Stimulated activated naive B cell treated with anti-CD40 and anti-IgM and Interleukin-4, amounts not matched to agents 10 μg/mL and 1 μg/mL and 100 μg/mL, for 72 hours (primary cell): ENCODE measurements at places on chromosomes 3 and 15.
A peak's percentile ranks its signal among the peaks of the same experiment; 100 is the strongest.

DNA sequence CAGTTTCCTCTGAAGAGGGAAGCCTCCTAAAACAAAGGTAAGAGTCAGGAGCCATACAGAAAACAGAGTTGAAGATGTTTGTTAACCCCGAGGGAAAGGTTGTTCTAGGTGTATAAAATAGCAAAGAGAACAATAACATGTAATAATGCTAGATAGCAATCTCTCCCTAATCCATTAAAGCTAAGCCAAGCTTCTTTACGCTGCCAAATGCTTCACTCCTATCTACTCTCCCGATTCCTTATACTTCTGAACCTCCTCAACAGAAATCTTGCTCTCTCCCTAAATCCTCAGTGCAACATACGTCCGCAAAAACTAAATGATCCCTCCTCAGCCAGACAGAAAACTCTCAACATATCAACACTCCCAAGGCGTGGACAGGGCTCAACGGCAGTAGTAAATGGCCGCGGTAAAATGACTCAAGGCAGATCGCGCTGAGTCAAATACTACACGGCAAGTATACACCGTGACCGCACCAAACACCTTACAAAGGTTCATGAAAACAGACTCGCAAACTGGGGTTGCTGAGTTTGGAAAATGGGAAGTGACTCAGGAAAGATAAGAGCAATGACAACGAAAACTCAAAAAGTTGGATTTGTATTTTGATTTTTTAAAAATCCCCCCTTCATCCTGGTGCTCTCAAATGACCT is 682 bp downstream of the CLDND1 start:
- DNase-seq, result peak; percentile 28

DNA sequence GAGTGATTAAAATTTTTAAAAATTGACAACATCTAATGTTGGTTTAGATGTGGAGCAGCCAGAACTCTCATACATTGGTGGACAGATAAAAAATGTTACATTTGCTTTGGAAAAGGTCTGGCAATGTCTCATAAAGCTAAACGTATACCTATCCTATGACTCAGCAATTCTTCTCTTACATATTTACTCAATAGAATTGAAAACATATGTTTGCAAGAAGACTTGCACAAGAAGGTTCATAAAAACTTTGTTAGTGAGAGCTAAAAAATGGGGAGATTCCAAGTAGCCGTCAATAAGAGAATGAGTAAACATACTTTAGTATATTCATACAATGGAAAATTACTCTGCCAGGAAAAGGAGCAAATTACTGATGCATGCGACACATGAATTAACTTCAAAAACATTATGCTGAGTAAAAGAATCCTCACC is 30.0 kb downstream of the MASP1 start:
- DNase-seq, result no peak

GRCh38 chr15:36517758-36518157 is 61.7 kb upstream of the CDIN1 start:
- no peak for DNase-seq

DNA sequence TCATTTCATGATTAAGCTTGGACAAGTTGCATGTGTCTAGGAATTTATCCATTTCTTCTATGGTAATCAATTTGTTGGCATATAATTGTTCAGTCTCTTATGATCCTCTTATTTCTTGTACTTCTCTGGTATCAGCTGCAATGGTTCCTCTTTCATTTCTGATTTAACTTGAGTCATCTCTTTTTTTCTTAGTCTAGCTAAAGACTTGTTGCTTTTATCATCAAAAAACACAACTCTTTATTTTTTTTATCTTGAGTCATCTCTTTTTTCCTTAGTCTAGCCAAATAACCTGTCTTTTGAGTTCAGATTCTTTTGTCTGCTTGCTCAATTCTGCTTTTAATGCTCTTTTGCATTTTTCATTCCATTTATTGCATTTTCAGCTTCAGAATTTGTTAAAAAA is 37.3 kb downstream of the UBE3A start:
- no peak for DNase-seq

DNA sequence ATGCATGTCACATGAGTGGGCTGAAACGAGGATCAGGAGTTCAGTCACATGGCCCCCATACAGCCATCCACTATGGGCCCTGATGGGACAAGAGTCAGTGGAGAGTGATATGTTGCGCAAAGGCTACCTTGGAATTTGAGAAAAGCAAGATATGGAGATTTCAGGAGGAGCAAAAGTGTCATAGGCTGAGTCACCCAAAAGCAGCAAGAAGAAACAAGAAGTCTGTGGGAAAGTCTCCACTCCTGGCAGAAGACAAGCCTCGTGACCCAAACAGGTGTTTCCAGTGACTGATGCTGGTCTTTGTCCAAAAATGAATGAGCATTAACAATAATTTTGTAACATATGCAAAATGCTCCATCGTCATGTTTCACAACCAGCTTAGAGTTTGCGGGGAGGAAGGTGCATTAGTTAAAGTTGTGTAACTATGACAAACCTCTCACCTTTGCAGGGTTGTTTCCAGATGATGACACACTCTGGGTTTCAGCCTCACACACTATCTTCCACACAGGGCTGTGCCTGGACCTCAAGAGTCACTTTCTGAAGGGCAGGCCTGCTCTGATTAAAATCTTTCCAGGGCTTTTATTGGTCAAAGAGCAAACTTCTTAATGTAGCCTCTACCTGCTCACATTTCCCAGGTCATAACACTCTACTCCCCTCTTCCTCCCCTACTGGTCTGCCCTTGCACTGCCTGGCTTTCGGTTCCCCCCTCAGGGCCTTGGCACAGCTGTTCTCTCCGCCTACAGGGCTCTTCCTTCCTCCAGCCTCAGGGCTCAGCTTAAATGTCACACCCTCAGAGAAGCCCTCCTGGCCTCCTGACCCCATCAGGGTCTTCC is 3.9 kb upstream of the DNASE1L3 start:
- DNase-seq, result peak; percentile 85

GRCh38 chr3:59481776-59482400 is 432.1 kb upstream of the CFAP20DC start:
- DNase-seq, result no peak

DNA sequence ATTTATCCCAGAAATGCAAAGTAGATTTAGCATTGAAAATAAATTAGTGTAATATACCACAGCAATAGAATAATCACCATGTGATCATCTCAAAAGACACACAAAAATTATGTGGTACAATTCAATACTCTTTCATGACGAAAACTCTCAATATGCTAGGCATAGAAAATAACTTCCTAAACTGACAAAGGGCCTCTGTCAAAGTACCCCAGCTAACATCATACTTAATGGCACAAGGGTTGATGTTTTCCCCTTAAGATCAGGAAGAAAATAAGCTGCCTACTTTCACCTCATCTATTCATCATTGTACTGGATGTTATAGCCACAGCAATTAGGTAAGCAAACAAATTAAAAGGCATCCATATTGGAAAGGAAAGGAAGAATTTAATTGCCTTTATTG is 22.7 kb upstream of the NIPA2 start:
- no peak for DNase-seq

- DNase-seq, result no peak
Observed at GRCh38 chr3:166274351-166275023, 437.3 kb upstream of the BCHE start.

DNA sequence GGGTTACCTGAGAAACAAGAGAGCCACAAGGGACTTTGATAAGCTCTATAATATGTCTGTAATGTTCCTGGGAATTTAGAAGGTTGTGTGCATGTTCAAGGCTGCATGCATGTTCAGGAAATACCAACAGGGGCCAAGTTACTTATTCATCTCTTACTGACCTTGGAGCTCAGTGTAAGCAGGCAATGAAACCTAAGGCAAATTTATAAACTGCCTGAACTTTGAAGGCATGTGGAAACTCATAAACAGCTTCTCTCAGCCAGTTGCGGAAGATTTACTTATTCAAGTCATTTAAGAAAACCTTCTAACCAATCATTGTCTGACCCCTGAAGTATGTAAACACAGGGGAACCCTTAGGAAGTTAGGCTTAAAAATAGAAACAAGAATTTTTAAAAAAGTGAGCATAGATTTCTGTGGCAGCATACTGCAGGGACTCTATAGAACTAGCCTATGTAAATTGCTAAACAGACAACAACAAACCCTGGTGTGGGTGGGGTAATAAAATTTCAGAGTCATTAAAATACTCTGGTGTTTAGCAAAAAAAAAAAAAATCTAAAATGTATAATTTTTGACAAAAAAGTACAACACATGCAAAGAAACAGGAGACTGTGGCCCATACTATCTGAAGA is 57.2 kb downstream of the SLC15A2 start:
- no peak for DNase-seq

DNA sequence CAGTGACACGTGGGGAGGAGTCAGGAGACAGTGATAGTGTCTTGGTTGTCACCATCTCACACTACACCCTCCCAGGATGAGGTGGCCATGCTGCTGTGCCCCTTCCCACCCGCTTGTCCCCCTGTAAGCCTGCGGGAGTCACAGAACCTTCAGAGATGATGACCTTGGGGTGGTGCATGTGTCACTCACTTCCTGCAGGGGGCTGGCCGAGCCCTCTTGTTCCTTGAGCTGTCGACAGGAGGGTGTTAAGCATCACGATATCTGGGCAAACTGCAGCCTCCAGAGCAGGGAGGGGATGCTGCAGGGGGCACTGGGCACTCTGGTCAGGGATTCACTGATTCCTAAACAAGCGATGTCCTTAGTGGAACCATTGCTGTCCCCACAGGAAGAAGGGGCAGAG is 27.7 kb downstream of the FAH start:
- no peak for DNase-seq

GRCh38 chr15:68586274-68586961 is 7.6 kb downstream of the CORO2B start:
- DNase-seq, result peak; percentile 17
